ENCODE measurements at places on chromosomes 6 and 20.
A peak's percentile ranks its signal among the peaks of the same experiment; 100 is the strongest.

- no peaks in the 10 kb centered on the region for H3K36me3 ChIP-seq
- no peak overlapping the region for H3K27ac ChIP-seq
- H3K4me1 ChIP-seq: no peaks in the 10 kb centered on the region
- no peaks in the 10 kb centered on the region for H3K27me3 ChIP-seq
- H3K4me3 ChIP-seq: no peak overlapping the region
- no peak for DNase-seq
These were observed 19.3 kb upstream of the EPB41L2 start for GRCh38 chr6:131082335-131082734.

- no peaks in the 10 kb centered on the region for H3K36me3 ChIP-seq
- no peak overlapping the region for H3K27ac ChIP-seq
- H3K27me3 ChIP-seq: no peaks in the 10 kb centered on the region
- no peak overlapping the region for H3K4me3 ChIP-seq
These were observed 849 bp upstream of the BMP7 start for GRCh38 chr20:57267158-57267821.

- no peaks in the 10 kb centered on the region for H3K4me1 ChIP-seq
- H3K27ac ChIP-seq: no peak overlapping the region
- H3K27me3 ChIP-seq: no peaks in the 10 kb centered on the region
- H3K4me3 ChIP-seq: no peak overlapping the region
- H3K36me3 ChIP-seq: no peaks in the 10 kb centered on the region
These were observed 78.3 kb downstream of the CD109 start for GRCh38 chr6:73774311-73774774.

- H3K4me3 ChIP-seq: no peak overlapping the region
- H3K4me1 ChIP-seq: peaks cover 2% of the 10 kb centered on the region
These were observed 330.7 kb downstream of the COL12A1 start for GRCh38 chr6:74875193-74875592.

DNA sequence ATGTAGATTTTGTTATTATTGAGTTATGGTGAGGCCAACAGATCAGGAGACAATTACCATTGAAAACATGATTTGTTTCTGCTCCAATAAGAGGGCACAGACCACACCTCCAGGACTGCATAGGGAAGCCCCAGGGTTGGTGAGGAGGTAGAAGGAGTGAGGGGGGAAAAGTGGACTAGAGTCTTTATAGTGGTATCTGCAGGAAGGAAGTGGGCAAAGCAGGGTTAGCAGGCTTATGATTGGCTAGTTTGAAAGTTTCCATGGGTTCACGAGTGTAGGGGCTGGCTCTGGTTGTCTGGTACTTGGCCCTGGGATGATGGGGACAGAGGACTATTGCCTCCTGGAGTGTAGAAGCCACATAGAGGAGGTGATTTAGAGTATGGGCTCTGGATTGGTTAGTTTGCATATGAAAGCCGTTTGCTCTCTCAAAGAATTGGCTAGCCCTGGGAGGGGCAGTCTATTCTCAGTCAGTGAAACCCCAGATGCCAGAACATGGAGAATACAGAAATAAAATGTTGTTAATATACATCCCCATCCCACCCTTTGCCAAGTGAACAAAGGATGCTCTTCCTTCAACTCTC lies 156.6 kb downstream of the KLHL32 start:
- H3K27ac ChIP-seq: no peak overlapping the region
- H3K27me3 ChIP-seq: no peaks in the 10 kb centered on the region
- H3K36me3 ChIP-seq: no peaks in the 10 kb centered on the region
- H3K4me3 ChIP-seq: no peak overlapping the region
- no peak for DNase-seq
- no peaks in the 10 kb centered on the region for H3K4me1 ChIP-seq

GRCh38 chr6:31710523-31711219 lies 4.0 kb downstream of the LY6G6F start:
- H3K4me3 ChIP-seq: no peak overlapping the region
- H3K4me1 ChIP-seq: no peaks in the 10 kb centered on the region
- no peak for DNase-seq
- H3K36me3 ChIP-seq: no peaks in the 10 kb centered on the region
- H3K27me3 ChIP-seq: no peaks in the 10 kb centered on the region

GRCh38 chr6:7108196-7108963 lies 619 bp downstream of the RREB1 start:
- H3K27ac ChIP-seq: peak overlapping the region; percentile 32
- no peaks in the 10 kb centered on the region for H3K4me1 ChIP-seq
- no peaks in the 10 kb centered on the region for H3K36me3 ChIP-seq
- peak; percentile 78 for DNase-seq

- no peak overlapping the region for H3K4me3 ChIP-seq
- no peaks in the 10 kb centered on the region for H3K36me3 ChIP-seq
- no peaks in the 10 kb centered on the region for H3K4me1 ChIP-seq
These were observed 575.9 kb upstream of the JAG1 start for GRCh38 chr20:11249683-11250082.

- no peaks in the 10 kb centered on the region for H3K4me1 ChIP-seq
- no peak overlapping the region for H3K4me3 ChIP-seq
- no peaks in the 10 kb centered on the region for H3K36me3 ChIP-seq
- no peak overlapping the region for H3K27ac ChIP-seq
These were observed 131.3 kb upstream of the MTHFD1L start for GRCh38 chr6:150734235-150734634.

All from aorta (tissue), 5 donors.